Hematopoietic multipotent progenitor cell treated with erythropoietin and hydrocortisone succinate and interleukin-3 and kit ligand, for 6 days (in vitro differentiated cells): ENCODE measurements at places on chromosomes 5 and 9.
A peak's percentile ranks its signal among the peaks of the same experiment; 100 is the strongest.

GRCh38 chr9:78053627-78054026 is 22.0 kb upstream of the GNAQ start:
- DNase-seq: peak; percentile 74

GRCh38 chr9:37946041-37946440 is 42.1 kb upstream of the SLC25A51 start:
- DNase-seq: no peak

GRCh38 chr5:122723606-122724352 is 51.1 kb upstream of the SNX2 start:
- no peak for DNase-seq

DNA sequence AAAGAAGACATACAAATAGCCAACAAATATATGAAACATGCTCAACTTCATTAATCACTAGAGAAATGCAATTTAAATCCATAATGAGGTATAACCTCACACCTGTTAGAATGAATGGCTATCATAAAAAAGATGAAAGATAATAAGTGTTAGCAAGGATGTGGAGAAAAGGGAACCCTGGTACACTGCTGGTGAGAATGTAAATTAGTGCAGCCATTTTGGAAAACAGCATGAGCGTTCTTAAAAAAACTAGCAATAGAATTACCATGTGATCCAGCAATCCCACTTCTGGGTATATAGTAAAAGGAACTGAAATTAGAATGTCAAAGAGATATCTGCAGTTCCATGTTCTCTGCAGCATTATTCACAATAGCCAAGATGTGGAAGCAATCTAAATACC is 64.2 kb upstream of the CEP78 start:
- no peak for DNase-seq

- DNase-seq: no peak
Observed at GRCh38 chr5:37494756-37495155, 115.6 kb downstream of the WDR70 start.

- DNase-seq: peak; percentile 91
Observed at GRCh38 chr9:100601216-100601615, 23.3 kb downstream of the CAVIN4 start.
